Activated T-helper 9 cell treated with anti-CD3 and anti-CD28 coated beads, Interleukin-2, amount 50 U/mL, for 16 hours (primary cell): ENCODE measurements at places on chromosomes 11 and 22.

DNA sequence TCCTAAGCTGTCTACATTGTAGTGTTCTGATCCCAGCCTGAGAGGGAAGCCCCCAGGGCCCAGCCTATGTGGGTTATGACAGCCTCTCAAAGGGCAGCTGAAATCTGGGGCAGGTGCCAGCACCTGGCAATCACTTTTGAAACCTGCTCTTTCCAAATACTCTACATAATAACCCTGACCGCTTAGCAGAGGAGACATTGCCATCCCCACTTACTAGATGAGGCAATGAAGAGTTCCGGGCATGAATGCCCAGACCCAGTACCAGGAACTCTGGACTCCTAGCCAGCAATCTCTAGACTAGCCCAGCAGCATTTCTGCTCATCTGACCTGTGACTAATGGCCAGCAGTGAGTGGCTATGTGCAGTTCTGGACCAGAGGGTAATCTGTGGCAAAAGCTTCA, 412.4 kb upstream of the CADM1 start:
- no peak for DNase-seq

- DNase-seq, result no peak
Observed at GRCh38 chr22:27993774-27994350, 74.8 kb upstream of the PITPNB start.

- no peak for DNase-seq
Observed at GRCh38 chr22:23520863-23521440, 59.1 kb downstream of the IGLL1 start.

DNA sequence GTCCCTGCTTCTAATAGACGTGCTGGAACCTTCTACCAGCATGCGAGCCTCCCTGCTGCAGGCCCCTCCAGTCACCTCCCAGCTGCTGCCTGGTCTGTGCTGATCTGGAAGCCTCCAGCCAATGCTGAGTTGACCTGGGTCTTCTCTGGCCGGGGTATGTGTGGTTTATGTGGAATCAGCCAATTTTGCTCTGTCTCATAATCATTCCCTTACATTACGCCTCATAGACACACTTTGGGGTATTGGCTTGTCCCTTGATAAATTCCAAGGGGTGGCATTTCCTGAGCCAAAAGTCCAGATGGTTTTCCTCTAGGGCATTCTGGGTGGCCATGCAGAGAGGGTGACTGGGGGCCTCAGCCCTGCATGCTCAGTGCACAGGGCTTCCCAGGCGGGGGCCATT, 8.3 kb upstream of the KMT5B start:
- no peak for DNase-seq

DNA sequence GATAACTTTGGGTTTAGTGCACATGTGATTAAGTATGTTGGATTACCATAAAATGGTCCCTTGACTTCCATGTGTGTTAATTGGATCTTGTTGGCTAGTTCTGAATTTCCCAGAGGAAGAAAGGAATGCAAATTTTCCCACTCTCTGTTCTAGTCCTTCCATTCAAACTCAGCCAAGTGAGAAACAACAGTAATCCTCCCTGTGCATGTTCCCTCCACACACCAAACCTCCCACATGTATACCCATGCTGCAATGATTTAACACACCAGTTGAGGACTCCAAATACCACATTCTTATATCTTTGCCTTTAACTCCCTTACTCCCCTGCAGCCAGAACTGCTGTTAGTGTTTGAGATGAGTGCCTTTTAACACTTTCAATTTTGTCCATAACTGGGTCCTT, 1158.9 kb downstream of the DLG2 start:
- no peak for DNase-seq

DNA sequence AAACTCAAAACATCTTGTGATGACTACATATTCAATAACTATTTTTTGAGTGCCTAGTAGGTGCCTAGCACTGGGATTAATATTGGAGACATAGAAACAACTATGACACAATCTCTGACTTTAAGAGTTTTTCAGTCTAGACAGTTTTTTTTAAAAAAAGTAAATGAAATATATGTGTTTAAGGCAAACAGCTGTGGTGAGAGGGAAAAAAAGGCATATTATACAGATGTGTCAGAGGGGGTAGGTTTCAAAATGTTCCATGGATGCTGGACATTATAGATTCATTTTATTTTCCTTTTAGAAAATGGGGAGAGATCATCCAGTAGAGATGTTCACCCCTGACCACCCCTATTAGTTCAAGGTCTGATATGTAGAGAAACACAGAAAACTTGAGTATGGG, 90.8 kb downstream of the LUZP2 start:
- DNase-seq, result no peak

DNA sequence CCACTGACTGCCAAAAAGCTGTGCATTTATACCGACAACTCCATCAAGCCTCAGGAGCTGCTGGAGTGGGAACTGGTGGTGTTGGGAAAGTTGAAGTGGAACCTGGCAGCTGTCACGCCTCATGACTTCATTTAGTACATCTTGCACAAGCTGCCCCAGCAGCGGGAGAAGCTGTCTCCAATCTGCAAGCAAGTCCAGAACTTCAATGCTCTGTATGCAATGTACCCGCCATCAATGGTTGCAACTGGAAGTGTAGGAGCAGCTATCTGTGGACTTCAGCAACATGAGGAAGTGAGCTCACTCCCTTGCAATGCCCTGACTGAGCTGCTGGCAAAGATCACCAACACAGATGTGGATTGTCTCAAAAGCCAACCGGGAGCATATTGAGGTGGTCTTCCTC, at the start of gene SLC22A25:
Gene SLC22A25 (minus strand): TSS at position 67 of the 400 bp plus-strand sequence. CDS start 13,947 bp downstream, outside the sequence.
- DNase-seq, result no peak
